Trophoblast cell (in vitro differentiated cells and primary cell): ENCODE measurements at places on chromosomes 3 and 15.
A peak's percentile ranks its signal among the peaks of the same experiment; 100 is the strongest.

DNA sequence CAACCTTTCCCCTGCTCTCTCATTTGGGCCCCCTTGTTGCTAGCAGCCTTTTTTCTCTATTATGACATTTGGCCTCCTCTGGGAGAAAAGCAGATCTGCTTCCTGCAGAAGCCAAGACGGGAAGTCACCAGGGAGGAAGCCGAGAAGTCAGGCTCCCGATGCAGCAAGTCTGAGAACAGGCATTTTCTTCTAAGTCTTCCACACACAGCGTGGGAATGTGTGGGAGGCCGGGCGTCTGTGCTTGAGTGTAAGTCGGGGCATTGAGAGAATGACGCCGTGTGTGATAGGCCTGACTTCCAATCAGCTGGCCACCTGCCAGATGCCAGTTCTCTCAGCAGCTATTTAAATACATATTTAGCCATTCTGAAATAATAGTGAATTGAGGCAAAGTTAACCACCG is 75.8 kb upstream of the FAM98B start:
- no peak for DNase-seq

DNA sequence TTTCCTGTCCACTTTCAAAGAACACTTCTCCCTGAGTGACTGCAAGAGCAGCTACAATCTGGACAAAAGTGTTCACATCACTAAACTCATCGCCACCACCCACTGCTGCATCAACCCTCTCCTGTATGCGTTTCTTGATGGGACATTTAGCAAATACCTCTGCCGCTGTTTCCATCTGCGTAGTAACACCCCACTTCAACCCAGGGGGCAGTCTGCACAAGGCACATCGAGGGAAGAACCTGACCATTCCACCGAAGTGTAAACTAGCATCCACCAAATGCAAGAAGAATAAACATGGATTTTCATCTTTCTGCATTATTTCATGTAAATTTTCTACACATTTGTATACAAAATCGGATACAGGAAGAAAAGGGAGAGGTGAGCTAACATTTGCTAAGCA is 1.8 kb downstream of the CCRL2 start:
- no peak for DNase-seq

- no peak for DNase-seq
Observed at GRCh38 chr15:86162172-86162591, 82.5 kb downstream of the AGBL1 start.

GRCh38 chr3:99332276-99332675 is 306.1 kb upstream of the COL8A1 start:
- no peak for DNase-seq

- DNase-seq: no peak
Observed at GRCh38 chr3:136703429-136703828, 48.7 kb downstream of the STAG1 start.

DNA sequence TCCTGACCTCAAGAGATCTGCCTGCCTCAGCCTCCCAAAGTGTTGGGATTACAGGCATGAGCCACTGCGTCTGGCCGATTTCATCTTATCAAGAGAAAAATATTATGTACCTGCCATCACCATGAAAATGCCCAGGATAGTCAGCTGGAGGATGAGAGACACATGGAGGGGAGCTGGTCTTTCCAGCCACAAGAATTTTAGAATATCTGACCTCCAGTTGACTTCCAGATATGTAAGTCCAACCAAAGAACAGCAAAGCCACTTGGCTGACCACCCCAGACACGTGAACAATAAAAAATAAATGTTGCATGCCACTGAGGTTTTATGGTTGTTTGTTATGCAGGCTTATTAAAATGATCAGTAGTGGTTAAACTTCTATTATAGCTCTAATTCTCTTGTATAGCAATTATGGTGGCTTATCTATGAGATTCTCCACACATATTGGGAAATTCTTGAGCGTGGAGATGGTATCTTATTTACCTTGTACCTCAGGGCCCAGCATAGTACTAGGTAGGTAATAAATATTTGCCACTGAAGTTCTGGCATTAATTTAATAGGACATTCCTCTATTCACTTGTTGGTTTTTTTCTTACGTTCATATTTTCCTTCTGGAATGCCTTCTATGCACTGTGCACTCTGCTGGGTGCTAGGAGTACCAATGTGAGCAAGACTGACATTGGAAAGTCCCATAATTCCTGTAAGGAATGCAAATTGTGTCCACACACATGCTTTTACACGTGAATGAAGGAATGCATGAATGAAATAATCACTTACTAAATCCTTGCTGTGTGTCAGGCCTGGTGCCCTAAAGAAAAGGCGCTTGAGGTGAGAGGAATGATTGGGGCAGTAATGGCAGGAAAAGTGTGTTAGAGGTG is 77.6 kb downstream of the EDEM1 start:
- DNase-seq: peak; percentile 96

GRCh38 chr3:174023421-174023820 is 625.9 kb downstream of the NLGN1 start:
- DNase-seq: no peak

DNA sequence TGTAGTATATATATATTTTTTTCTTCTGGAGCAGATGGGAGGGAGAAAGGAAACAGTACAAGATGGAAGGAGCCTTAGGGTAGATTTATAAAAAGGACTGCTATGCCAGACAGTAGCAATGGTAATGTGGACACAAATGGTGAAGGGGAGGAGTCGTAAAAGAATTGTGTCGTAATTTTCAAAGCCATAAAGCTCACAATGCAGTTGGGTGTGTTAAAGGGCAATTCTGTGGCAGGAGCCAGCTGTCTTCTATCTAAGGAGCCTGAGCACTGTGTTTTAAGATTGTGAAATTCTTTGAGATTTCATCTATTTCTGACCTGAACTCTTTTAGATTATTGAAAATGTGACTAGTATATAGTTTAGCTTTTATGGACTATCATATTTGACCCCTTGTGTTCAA is 58.9 kb downstream of the CNOT10 start:
- peak; percentile 20 for DNase-seq

- no peak for DNase-seq
Observed at GRCh38 chr3:64473466-64473865, 214.3 kb downstream of the ADAMTS9 start.

DNA sequence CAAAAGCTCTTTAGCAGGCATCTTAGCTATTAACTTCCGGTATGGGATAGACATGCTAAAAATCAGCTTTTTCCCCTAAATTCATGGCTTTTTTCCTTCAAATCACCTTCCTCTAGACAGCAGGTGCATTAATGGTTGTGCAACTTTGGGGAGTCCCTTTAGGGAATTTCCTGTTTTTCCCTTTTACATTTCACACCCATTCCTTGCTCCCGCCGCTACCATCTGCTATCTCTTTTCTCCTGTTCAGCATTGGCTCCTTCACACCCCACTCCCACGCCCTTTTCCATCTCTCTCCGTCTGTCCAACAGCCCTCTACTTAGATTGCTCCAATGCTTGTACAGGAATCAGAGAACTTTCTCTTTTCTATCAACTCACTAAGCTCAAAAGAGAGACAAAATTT is 43.4 kb downstream of the FEZF2 start:
- DNase-seq: peak; percentile 6

GRCh38 chr15:47411733-47412132 is 305.6 kb upstream of the SEMA6D start:
- no peak for DNase-seq

DNA sequence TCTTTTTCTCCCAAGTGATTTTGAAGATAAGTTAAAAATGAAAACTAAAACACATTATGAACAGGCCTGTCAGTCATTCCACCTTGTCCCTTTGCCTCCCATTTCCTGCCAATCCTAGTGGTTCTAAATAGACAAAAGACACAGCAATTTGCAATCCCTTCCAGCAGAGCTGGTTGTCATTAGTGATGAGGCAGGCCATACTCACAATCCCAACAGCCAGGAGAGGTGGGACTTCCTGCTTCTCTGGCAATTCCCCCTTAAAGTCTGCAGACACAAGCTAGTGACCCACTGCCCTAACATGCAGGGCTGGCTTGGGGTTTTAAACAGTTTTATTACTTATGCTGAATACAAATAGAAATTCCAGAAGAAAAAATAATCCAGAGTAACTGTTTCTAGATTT is 38.4 kb upstream of the RBP1 start:
- DNase-seq: no peak

GRCh38 chr3:156389449-156389950 is 165.4 kb downstream of the SSR3 start:
- no peak for DNase-seq

DNA sequence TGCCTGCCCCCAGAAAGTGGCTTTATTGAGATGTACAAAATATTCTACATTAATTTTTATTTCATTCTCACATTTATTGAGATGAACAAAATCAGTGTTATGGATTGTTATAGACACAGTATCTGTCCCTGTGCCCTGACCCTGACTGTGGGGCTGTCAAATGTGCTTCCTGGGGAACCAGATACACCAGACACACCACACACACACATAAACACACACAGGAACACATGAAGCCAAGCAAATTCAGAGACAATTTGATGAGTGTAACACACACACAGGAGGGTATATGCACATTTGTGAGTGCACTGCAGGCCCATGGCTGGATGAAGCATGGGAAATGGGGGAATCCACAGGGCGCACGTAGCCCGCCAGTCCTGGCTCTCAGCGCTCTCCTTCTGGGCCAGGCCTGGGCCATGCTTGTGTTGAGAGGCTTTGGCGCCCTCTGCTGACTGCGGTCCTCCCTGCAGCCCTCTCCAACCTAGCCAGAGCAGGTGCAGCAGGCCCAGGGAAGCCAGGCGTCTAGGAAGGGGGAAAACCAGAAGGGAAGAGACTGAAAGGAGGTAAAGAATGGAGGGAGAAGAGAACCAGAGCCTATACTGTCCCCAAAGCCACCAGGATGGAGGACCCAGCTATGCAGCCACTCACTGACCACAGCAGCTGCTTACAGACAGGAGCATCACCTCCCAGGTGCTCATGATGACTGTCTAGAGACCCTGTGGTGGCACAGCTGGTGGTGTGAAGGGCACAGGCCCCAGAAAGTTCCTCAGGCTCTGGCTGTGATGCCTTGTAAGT is 18.0 kb upstream of the LOXL1 start:
- peak; percentile 86 for DNase-seq

GRCh38 chr3:36796881-36797280 is 32.5 kb upstream of the DCLK3 start:
- DNase-seq: no peak

DNA sequence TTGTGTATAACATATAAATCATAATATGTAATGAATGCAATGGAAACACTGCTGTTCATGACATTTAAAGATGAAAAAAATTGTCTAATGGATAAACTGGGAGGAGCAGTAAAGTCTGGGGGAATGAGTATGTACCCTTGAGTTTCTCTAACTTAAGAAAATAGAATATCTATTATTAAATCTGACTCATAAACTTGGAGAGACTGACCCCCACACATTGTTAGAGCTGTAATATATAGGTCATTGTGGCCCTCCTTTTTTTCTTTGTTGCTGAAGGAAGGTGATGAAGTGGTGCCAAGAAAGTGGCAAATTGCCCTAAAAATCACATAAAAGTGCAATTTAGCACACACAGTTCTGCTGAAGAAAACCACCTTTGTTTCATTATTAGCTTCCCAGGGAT is 389.8 kb upstream of the RARB start:
- DNase-seq: no peak

DNA sequence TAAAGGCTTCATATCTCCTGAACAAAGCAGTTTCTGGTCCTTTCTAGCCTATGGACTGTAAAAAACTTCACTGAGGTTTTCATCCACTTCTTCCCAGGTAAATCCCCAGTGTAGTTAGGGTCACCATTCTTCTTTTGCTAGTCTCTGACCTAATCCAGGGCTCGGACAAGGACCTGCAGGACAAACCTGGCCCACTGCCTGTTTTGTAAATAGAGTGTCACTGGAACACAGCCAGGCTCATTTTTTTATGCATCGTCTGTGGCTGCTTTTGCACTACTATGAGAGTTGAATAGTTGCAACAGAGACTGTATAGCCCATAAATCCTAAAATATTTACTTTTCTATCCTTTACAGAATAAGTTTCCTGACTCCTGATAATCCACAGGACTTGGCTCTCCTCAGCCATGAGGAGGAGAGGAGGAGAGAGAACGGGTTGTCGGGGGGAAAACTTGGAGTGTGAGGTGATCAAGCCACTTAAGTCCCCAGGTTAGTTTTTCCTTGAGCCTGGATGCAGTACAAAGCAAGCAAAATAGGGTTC is 29.0 kb downstream of the CCR3 start:
- DNase-seq: no peak

DNA sequence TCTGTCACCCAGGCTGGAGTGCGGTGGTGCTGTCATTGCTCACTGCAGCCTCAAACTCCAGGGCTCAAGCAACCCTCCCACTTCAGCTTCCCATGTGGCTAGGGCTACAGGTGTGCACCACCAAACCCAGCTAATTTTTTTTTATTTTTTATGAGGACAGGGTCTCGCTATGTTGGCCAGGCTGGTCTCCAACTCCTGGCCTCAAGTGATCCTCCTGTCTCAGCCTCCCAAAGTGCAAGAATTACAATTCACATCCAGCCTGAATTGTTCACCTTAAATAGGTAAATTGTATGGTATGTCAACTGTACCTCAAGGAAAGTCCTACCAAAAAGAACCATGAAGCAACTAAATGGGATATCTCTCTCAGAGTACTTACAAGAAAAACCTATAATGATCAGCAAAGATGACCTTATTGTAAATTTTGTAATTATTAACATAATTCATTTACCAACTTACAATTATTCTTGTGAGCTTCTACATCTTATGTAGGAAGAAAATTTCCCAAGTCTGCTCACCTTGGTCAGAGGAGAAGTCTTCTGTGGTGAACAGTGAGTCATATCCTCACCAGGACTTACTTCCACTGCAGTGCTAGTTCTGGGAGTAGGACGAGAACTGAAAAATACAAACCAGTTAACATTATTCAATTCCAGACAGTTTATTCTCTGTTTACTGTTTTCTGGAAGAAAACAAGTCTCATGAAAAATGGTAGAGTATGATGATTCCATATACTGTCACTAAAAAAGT is 54.4 kb downstream of the ULK4 start:
- DNase-seq: no peak

- no peak for DNase-seq
Observed at GRCh38 chr3:143658861-143659260, 189.4 kb downstream of the SLC9A9 start.

DNA sequence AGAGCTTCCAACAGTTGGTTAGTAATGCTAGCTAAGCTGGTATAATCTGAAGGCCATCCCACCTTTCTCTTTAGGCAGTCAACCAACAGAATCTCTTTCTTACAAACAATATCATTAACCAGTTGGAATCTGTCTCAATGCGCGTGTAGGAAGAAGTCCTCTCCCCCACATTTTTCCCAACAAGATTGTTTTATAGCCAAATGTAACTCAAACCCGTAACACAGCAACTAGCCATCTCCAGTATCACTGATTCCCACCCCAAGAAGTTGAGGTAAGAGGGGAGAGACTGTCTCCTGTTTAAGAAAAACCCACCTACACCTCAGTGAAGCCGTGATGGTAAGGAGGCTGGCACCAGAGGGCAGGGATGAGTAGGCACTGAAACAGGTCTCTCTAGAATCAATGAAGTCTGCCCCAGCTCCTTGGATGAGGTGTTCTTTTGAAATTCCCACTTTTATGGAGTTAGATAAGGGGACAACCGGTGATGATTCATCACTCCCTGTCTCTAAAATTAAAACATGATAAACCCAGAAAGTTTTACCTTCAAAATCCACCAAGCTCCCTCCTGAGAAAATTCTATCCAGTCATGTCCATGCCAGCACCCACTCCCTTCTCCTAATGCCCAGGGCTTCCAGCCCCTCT is 30.9 kb downstream of the CDC25A start:
- no peak for DNase-seq
